ENCODE measurements at places on chromosomes 2 and 18.
A peak's percentile ranks its signal among the peaks of the same experiment; 100 is the strongest.

DNA sequence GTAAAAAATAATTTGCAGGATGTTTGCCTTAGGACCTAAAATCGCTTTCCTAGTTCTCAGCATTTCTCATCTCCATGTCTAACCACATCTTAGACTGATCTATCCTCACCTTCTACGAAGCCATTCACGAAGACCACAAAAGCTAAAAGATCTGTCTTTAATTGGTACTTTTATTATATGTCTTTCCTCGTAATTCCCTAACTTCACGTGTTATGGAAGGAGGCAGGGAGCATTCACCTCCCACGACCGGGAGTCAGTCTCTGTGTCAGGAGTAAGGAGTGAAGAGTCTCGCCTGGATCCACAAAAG, 1.6 kb downstream of the DLGAP1 start:
- DNase-seq = no peak

DNA sequence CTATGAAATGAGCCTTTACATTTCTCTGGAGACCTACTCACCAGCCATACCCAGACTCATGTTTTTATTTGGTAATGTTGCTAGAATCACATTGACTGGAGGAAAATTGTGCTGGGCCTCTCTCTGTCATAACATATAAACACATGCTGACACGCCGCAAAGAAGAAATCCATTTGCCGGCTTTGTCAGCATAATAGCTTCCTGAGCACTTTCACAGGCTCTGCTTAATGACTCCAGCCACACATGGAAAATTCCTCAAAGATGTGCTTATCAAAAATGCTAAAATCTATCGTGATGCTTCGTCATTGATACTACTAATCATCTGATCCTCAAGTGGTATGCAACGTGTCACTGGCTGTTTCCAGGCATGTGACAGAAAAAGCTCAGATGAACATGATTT, 63.1 kb downstream of the RND3 start:
- DNase-seq = no peak

DNA sequence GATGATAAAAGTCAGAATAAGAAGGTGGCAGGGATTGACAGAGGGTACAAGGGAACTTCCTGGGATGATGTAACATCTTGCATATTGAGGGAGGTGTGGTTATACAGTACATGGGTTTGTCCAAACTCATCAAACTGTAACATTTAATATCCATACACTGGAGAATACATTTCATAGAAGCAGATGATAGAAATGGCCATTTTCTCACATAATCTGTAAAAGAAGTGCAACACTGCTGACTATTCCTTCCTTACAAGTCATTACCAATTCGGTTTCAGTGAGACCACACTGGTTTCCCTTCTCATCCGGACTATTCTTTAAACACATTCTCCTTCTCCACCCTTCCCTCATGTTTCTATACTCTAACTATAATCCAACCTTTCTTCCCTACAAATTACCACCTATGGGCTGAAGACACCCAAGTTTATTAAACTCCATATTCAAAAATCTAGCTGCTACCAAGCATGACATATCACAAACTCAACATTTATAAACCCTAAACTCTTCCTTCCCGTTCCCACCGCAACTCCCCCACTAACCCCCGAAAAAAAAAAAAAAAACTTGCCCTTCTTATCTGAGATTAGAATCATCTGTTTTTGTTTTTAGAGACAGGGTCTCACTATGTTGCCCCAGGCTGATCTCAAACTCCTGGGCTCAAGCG, 1.6 kb downstream of the COX7A2L start:
- DNase-seq = no peak

DNA sequence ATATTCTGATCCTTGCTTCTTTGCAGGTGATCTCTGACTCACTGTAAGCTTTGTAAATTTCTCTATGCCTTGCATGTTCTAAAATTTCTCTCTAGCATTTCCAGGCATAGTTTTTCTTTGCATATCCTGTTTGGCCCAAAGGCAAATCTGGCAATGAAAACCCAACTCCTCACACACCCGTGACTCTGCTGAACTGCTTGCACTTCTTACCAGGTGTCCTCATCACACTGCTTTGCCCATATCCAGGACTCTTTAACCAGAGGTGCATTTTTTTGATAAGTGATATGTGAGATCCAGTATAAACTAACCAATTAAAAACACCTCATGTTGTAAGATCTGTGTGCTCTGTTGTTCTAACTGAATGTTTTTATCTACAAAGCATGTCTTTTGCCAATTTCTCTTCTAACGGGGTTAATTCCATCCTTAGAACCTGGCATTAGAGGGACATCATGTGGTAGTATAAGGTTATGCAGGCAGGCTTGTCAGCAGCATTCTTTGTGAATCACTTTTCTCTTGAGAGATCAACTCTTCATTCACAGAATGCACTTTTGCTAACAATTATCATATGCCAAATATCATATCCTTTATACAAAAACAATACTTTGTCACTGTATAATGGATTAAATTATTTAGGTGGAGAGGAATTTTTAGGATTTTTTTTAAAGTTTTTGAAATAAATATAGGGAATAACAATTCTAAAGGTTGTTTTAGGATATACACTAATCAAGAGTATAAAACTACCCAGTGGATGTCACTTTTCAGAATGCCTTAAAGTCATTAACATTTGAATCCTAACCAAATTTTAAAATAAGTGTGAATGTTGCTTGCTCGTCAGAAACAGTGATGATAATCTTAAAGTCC, 20.8 kb upstream of the TMX3 start:
- DNase-seq = no peak

- DNase-seq = peak; percentile 24
Measured at GRCh38 chr2:9336576-9337314, 86.6 kb downstream of the ITGB1BP1 start.

DNA sequence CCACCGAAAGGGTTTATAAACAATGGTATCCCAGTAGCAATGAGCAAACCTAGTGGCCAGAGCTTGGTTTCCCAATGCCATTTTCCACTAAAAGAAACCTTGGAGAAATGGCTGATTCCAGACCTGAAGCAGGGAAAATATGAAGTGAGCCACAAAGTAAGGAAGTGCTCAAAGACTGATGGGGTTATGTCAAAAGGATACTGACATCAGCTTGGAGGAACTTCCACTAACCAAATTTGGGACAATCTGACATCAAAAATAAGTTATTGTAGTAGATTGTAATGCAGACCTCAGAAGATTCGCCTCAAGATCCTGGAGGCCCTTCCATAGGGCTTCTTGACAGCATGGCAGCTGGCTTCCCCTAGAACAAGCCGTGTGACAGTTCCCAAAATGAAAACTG, 79.4 kb upstream of the SP3 start:
- DNase-seq = no peak

- no peak for DNase-seq
Measured at GRCh38 chr18:72436401-72436800, 107.7 kb downstream of the CBLN2 start.

DNA sequence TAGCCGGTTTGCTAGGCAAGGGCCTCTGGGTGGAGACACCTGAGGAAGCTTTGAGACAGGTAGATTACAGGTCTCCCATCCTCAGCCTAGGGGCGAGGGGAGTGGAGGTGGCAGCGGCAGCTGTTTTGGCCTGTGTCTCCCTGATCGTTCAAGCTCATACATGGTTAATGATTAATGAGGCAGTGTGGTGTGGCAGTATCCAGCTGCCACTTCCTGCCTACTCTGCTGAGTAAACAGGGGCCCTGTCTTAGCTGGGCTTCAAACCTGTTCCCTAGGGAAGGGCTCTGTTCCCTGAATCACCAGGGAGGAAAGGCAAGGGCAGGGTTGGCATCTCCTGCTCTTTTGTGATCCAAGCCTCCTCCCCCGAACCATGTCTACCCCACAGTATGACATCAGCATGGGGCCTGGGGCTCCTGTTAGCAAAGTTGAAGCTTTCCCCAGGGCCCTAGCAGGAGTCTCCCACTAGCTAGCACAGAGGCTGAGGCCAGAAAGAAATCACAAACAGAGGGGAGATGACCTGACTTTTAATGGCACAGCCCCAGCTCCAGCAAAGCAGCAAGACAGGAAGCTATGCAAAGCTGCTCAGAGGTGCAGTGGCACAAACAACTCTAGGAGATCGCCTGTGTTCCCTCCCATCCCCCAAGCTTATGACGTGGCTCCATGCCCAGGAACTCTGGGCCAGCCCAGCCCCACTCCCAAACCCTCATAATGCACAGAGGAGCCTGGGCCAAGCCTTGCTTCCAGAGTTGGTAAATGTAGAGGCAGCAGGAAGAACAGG, 3.7 kb upstream of the TUBA4B start:
- DNase-seq = peak; percentile 61

- DNase-seq = no peak
Measured at GRCh38 chr2:23685181-23685580, 241.7 kb downstream of the ATAD2B start.

- DNase-seq = no peak
Measured at GRCh38 chr2:165868211-165868610, 74.2 kb upstream of the GALNT3 start.

- peak; percentile 23 for DNase-seq
Measured at GRCh38 chr2:172404824-172405223, 22.6 kb upstream of the ITGA6 start.

DNA sequence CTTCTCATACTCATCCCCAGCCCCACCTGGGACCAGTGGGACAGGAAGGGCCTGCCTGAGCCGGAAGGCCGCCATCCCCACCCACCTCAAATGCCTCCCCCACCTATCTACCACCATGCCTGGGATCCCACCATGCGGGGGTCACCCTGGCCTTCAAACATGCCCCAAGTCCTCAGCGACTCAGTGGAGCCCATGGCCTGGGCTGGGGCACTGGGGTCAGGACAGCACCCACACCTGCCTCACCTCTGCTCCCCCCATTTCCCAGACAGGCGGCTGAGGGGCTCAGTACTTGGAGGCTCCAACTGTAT, 7.6 kb downstream of the INHBB start:
- DNase-seq = no peak

DNA sequence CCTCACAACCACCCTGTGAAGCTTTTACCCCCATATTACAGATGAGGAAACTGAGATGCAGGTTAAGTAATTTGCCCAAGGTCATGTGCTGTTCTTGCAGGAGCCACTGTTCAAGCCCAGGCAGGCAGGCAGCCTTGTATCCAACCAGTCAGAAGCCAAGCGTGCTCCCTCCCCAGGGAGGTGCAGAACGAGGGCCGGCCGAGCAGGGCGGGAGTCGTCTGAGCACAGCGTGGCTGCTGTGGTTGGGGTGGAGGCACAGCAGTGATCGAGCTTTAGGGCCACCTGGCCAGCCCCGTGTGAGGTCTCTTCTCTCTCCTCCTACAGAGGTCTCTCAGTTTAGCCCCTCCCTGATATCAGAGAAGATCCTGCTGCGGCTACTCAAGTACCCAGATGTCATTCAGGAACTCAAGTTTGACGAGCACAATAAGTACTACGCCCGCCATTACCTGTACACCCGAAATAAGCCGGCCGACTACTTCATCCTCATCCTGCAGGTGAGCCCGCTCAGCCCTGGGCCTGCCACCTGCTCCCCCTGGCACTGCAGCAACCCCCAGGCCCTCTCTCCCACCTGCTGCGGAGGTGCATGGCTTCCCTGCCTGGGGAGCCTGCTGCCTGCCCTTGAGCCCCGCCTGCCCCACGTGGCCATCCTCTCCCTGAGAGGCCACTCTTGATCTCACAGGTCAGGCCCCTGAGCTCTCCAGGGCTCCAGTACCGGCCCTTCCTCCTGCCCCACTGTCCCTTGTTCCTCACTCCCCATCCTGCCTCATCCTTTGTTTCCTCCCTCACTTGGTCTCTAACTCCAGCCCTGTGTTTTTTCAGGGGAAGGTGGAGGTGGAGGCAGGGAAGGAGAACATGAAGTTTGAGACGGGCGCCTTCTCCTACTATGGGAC, 17.1 kb upstream of the CNNM3 start:
- DNase-seq = no peak

GRCh38 chr2:157160111-157160510, 97.4 kb upstream of the GALNT5 start:
- DNase-seq = no peak

DNA sequence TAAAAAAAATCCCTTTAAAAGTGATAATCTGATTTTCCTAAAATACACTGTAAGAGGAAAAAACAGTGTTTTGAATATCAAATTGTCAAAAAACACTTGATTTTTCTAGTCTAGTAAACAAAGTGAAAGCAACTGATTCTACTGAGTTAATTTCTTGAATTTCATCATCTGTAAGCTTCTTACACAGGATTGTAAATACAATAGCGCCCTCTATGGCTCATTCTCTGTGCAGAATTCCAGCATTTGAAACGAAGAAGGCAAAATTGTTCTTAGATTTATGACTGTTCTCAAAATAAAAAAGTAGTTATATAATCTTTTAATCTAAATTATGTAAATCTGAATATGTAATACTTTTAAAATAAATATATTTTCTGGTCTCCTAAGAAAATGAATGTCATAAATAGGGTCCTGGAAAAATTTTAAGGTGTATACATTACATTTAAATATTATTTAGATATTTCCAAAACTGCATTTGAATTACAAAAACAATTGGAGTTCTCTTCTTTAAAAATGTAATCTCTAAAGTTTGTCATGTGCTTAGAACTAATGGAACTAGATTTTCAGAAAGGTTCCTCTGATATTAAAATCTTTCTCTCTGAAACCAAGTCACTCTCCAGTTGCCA, 176.9 kb upstream of the MC4R start:
- no peak for DNase-seq
